ENCODE measurements at places on chromosomes 3 and 15.

DNA sequence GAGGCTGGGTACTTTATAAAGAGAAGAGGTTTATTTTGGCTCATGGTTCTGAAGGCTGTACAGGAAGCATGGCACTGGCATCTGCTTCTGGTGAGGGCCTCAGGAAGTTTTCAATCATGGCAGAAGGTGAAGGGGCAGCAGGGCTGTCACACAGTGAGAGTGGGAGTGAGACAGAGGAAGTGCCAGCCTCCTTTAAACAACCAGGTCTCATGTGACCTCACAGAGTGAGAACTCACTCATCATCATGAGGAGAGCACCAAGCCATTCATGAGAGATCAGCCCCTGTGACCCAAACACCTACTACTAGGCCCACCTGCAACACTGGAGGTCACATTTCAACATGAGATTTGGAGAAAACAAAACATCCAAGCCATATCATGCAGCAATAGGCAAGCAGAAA is 9.3 kb upstream of the RFTN1 start:
- no peak for DNase-seq

- DNase-seq, result no peak
These were observed 28.7 kb downstream of the ATP1B3 start for GRCh38 chr3:141905129-141905528.

GRCh38 chr3:87120236-87120635 is 106.9 kb upstream of the CHMP2B start:
- DNase-seq, result no peak

GRCh38 chr3:11596387-11596786 is 47.3 kb downstream of the VGLL4 start:
- DNase-seq, result no peak

GRCh38 chr3:79200456-79200855 is 567.3 kb downstream of the ROBO1 start:
- no peak for DNase-seq

- DNase-seq, result no peak
These were observed 44.1 kb upstream of the P2RY1 start for GRCh38 chr3:152790651-152791387.

DNA sequence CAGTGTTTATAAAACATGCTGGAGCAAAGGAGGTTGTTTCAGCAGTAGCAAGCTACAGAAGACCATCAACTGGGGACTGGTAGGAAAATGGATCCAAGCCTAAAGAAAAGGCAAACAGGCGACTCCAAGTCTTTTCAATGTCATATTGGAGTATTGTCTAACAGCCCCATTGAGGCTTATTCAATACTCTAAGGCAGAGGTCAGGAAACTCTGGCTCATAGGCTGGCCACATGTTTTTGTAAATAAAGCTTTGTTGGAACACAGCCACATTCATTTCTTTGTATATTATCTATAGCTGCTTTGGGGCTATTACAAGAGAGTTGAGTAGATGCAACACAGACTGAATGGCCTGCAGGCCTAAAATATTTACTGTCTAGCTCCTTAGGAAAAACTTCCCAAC is 77.5 kb downstream of the RPL22L1 start:
- DNase-seq, result no peak

DNA sequence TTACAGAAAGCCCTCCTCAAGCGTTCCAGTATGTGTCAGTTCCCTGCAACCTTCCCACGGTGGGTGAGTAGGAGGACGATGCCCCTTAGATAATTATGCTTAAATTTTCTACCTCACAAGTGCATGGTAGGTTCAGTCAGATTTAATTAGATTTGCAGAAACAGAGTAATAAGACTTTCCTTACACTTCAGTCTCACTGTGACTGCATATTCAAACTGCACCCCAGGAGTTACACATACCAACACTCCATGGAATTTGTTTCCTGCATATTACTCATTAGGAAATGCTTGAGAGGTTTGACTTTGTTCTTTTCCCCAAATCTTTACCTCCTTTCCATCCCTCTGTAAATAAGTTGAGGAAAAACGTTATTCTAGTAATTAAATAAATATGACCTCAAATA is 108.8 kb downstream of the ARRDC4 start:
- no peak for DNase-seq

DNA sequence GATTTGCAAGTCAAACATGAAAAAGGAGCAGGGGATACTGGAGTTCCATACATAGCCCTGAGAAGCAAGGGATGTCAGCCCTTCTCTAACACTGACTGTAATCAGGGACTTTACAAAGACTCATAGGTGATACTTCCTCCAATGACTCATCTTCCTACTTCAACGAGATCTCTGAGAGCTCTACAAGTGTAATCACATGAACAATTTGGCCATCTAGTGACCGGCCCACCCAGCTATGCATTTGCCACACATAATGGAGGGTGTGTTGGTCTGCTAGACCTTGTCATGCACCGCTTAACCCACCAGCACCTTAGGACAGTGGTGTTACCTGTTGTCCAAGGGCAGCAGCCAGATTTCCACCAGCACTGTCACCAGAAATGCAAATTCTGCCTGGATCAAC is 75.3 kb downstream of the NCEH1 start:
- DNase-seq, result no peak

DNA sequence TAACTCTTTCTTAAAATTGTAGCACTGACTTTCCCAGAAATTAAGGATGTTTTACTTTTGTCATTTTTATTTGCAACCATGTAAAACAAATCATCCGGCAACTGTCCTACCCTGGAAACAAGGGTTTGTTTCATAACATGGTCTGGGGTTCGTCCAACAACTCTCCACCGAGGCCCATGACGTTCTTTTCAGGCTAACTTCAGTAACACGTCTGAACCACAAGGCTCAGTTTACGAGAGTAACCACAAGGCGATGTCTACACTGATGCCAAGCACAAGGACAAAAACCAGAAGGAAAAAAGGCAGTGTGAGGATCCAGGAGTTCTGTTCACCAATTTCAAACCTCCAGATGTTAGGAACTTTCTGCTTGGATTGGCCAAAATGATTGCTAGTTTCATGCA is 546.1 kb downstream of the NTRK3 start:
- no peak for DNase-seq

DNA sequence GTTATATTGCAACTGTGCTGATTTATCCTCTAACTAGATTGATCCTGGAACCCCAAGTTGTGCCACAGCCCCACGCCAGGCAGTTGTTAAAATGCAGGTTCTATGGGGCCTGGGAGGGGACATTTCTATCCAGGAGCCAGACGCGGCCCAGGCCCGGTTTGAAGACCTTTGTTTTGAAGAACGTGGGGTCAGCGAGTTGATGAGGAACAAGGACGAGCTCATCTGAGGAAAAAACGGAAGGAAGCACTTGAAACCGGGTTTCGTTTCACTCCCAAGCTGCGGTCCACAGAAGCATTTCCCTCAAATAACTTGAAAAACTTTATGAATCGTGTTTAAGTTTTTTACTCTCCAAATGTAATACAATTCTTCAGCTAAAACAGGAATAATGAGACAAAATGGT is 76.4 kb downstream of the CHSY1 start:
- no peak for DNase-seq

GRCh38 chr15:74468341-74469032 is 7.5 kb upstream of the UBL7 start:
- no peak for DNase-seq

GRCh38 chr15:40330368-40330836 is 6.9 kb downstream of the INAFM2 start:
- no peak for DNase-seq

GRCh38 chr3:36362216-36362615 is 18.1 kb upstream of the STAC start:
- DNase-seq, result no peak

DNA sequence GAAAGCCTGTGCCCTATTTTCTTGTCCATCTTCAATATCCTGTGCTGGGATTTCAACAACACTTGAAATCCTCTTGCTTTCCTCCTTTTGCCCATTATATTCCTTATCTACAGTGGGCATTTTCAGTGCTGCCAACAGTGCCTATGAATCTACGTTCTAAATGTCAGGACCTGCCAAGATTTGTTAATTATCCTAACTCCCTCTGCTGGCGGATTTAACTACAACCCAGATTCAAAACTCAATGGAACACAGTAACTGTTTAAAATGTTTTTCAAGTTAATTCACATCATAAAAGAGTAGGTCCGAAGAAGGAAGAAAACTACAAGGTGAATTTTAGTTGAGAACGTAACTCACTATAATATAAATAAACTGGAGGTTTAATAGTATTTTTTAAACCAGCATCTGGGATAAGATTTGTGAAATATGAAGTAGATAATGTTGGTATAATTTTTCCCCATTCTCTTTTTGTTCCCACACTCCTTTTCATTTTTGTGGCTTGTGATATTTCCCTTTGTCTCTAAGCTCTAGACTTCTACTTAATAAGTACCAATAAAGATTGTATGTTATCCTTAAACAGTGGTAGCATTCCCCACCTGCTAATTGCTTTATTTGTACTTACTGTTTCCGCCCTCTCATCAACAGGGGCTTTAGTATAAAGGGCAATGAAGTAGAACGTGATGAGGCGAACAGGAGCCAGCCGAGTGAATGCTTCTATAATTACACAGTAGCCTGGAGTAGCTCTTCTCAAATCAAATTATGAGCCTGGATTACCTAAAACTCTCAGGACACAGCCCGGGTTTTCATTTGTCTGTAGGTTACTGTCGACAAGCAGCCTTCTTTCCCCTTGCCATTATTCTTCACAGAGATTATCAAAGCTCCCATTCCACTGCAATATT is 302.5 kb upstream of the ATP11B start:
- DNase-seq, result no peak

DNA sequence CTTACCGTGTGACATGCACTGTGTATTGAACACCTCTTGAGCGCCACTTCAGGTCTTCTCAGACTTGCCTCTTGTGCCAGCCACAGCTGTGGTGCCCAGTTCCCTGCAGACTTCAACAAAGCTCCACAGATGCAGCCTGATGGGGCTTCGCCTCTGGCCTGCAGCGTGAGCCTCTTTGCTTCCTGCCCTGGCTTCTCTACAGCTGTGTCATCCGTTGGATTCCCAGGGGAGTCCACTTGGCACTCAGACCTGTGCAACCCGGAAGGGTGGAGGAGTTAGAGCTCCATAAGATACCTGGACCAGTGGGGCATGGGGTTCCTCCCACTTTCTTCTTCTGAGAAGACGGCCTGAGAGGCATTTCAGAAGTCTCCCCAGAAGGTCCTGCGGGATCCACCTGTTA is 57.7 kb upstream of the BNIP2 start:
- DNase-seq, result no peak

- no peak for DNase-seq
These were observed 3.5 kb downstream of the CHRM5 start for GRCh38 chr15:33971811-33972210.

GRCh38 chr15:46120713-46121112 is 485.9 kb downstream of the SQOR start:
- DNase-seq, result no peak

- no peak for DNase-seq
These were observed 14.6 kb upstream of the TMEM40 start for GRCh38 chr3:12773710-12774086.

- DNase-seq, result no peak
These were observed 328.1 kb downstream of the LRTM1 start for GRCh38 chr3:54599716-54600115.

DNA sequence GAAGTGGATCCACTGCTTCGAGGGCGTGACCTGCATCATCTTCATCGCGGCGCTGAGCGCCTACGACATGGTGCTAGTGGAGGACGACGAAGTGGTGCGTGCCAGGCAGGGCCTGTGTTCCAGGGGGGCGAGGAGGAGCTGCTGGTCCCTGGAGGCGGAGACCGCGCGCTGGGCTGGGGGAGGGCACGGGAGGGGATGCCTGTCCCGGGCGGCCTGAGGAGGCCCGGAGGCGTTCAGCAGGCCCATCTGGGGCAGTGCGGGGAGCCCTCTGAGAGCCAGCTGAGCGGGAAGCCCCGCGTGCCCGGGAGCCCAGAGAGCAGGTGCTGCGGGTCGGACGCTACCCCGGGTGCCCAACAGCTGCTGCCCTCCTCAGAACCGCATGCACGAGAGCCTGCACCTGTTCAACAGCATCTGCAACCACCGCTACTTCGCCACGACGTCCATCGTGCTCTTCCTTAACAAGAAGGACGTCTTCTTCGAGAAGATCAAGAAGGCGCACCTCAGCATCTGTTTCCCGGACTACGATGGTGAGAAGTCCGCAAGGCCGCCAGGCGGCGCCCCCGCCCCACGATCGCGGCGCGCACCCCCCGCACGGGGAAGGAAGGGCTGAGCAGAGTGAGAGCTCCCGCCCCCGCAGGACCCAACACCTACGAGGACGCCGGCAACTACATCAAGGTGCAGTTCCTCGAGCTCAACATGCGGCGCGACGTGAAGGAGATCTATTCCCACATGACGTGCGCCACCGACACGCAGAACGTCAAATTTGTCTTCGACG is 2.9 kb downstream of the GNAT1 start:
- DNase-seq, result peak; percentile 81

- no peak for DNase-seq
These were observed 17.1 kb upstream of the JMJD7 start for GRCh38 chr15:41810651-41811431.

DNA sequence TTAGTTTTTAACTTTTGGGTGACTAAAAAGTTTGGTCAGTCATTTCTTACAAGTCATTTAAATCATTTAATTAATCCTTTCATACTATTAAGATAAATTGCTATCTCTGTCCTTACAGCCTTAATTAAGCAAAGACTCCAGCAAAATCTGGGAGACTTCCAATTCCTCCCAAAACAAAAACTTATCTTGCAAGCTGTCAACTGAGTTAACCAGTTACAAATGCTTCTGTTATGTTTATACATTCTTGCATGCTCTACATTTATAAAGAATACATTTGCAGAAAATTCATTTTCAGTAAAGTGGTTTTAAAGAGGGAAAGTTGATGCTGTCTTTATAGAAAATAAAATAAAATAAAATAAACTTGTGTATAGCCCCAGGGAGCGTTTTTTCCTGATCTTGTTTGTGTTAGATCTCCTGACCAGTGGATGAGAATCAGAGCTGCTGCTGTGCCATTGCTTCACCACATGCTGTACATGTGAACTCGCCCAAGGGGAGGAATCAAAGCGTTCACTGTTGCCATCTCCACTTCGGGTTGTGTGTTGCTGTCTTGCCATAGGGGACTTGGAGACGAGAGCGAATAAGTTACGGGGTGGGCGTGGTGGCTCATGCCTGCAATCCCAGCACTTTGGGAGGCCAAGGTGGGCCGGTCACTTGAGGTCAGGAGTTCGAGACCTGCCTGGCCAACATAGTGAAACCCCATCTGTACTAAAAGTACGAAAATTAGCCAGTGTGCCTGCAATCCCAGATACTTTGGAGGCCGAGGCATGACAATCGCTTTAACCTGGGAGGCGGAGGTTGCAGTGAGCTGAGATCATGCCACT is 5.5 kb downstream of the CCR4 start:
- DNase-seq, result no peak

- DNase-seq, result peak; percentile 80
These were observed 276.6 kb downstream of the RPLP1 start for GRCh38 chr15:69729167-69729748.

DNA sequence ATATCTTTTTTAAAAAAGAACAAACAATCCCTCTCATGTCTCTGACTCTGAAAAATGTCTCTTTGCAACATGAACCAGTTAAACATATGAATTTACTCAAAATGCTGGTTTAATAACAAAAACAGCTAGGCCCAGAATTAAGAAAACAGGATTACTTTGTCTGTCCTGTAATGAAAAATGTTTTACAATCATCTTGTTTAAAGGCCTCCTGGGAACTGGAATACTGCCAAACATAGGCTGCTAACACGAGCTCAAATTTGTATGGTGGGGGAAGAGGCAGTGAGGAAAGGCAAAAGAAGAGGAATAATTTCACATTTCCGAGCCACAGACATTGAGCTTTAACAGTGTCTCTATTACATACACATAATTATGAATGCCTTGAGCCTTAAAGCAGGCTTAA is 61.7 kb upstream of the PPIB start:
- DNase-seq, result no peak

All from stimulated activated CD4-positive, alpha-beta T cell treated with anti-CD3 and anti-CD28 coated beads, Interleukin-2, amount 100 ng/mL, for 24 hours (primary cell).